ENCODE measurements at places on chromosomes 3 and 15. TPM values are rescaled to one million over a fixed set of nuclear protein-coding genes. Genes with fewer than 3 reads are reported as not detected.

- H3K27ac ChIP-seq = no peak overlapping the region
- no peaks in the 10 kb centered on the region for H3K27me3 ChIP-seq
- DNase-seq = no peak
- no peaks in the 10 kb centered on the region for H3K36me3 ChIP-seq
- no peak overlapping the region for H3K4me3 ChIP-seq
These were observed 280.0 kb downstream of the IGSF11 start for GRCh38 chr3:118754406-118755252.

DNA sequence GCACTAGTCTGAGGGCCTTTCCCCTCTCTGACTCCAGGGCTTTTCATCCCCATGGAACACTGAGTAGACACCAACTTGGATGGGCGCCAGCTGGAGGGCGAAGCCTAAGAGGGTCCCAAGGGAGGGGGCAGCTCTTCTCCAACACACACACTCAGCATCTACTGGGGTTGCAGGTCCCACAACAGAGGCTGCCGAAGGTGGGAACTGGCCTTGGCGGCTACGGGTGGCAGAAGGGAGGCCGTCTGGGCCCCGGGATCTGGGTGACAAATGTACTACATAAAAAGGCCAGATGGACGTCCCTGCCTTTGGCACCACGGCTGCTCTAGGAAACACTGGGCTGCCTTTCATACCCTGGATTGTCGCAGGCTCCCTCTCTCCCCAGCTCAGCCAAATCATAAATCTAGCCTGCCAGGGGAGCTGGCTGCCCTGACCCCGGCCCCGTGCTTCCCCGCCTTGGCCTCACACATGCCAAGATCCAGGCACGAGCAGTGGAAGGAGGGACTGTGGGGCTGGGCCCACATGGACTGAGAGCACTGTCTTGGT is 31.5 kb downstream of the SEMA5B start:
- H3K27me3 ChIP-seq = no peaks in the 10 kb centered on the region
- no peak overlapping the region for H3K27ac ChIP-seq
- H3K4me1 ChIP-seq = no peaks in the 10 kb centered on the region
- no peak for DNase-seq

GRCh38 chr3:57279685-57280084 is 12.8 kb downstream of the ASB14 start:
- H3K4me1 ChIP-seq = no peaks in the 10 kb centered on the region
- no peak for DNase-seq
- no peaks in the 10 kb centered on the region for H3K27me3 ChIP-seq
- H3K36me3 ChIP-seq = peaks cover 4% of the 10 kb centered on the region
- H3K4me3 ChIP-seq = no peak overlapping the region

- H3K27ac ChIP-seq = peak overlapping the region; percentile 56
- DNase-seq = no peak
- H3K27me3 ChIP-seq = no peaks in the 10 kb centered on the region
These were observed 30.2 kb downstream of the FAM174B start for GRCh38 chr15:92625251-92625980.

Gene LIPC
- total RNA-seq = 0.76 TPM

DNA sequence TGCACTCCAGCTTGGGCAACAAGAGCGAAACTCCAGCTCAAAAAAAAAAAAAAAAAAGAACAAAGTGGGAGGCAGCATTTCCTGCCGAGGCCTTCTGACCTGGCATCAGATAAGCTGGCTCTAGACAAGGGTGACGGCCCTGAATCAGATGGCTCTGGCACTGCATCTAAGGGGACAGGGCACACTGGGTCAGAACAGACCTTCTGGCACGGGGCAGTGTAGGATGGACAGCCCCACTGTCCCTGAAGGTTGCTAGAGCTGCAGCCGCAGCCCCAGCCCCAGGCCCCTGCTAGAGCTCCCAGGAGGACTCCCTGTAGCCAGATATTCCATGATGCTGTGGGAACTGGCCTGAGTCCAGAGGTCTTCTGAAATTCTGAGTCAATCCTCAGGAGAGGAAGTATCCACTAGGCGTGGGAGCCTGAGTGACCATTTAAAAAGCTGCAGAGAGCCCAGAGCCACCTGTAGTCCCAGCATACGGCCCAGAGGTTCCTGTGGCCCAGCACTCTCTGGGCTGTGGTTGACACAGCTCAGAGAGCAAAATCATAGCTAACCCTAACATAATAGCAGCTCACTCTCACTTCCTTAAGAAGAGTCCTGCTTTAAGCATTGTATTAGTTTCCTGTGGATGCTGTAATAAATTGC is 69.2 kb upstream of the MFGE8 start:
- no peaks in the 10 kb centered on the region for H3K36me3 ChIP-seq
- DNase-seq = no peak
- H3K4me1 ChIP-seq = no peaks in the 10 kb centered on the region
- H3K4me3 ChIP-seq = no peak overlapping the region
- H3K27me3 ChIP-seq = no peaks in the 10 kb centered on the region
- no peak overlapping the region for H3K27ac ChIP-seq

Gene TF
- 3.5 TPM for total RNA-seq

Gene RBP2
- total RNA-seq = 9.3 TPM

GRCh38 chr15:51191072-51191670 is 96.5 kb upstream of the TNFAIP8L3 start:
- no peaks in the 10 kb centered on the region for H3K27me3 ChIP-seq
- no peaks in the 10 kb centered on the region for H3K36me3 ChIP-seq
- no peak overlapping the region for H3K27ac ChIP-seq
- H3K4me3 ChIP-seq = no peak overlapping the region
- DNase-seq = no peak

DNA sequence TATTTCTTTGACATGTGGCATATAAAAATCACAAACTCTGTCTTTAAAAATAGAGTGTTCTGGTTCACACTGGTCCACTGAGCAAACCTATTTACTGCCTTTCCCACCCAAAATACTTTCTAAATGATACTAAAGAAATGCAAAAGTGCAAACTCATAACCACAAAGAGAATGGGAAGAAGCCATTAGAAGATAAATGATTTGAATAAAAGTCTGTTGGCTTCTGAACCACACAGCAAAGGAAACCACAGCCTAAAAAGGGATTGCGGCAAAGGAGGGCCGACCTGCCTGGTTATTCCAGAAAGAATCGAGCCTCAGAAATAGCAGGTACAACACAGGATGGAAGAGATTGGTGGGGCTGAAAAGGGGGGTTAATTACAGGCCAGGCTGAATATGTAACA is 599.5 kb downstream of the FHIT start:
- no peaks in the 10 kb centered on the region for H3K4me1 ChIP-seq
- no peak overlapping the region for H3K27ac ChIP-seq
- no peaks in the 10 kb centered on the region for H3K27me3 ChIP-seq
- no peaks in the 10 kb centered on the region for H3K36me3 ChIP-seq

GRCh38 chr3:134143828-134144401 is 106.7 kb downstream of the RYK start:
- no peak overlapping the region for H3K4me3 ChIP-seq
- no peak overlapping the region for H3K27ac ChIP-seq
- no peak for DNase-seq
- no peaks in the 10 kb centered on the region for H3K27me3 ChIP-seq

GRCh38 chr3:98991393-98991792 is 89.9 kb upstream of the DCBLD2 start:
- no peaks in the 10 kb centered on the region for H3K27me3 ChIP-seq
- no peaks in the 10 kb centered on the region for H3K36me3 ChIP-seq
- DNase-seq = no peak
- no peak overlapping the region for H3K4me3 ChIP-seq
- no peak overlapping the region for H3K27ac ChIP-seq

DNA sequence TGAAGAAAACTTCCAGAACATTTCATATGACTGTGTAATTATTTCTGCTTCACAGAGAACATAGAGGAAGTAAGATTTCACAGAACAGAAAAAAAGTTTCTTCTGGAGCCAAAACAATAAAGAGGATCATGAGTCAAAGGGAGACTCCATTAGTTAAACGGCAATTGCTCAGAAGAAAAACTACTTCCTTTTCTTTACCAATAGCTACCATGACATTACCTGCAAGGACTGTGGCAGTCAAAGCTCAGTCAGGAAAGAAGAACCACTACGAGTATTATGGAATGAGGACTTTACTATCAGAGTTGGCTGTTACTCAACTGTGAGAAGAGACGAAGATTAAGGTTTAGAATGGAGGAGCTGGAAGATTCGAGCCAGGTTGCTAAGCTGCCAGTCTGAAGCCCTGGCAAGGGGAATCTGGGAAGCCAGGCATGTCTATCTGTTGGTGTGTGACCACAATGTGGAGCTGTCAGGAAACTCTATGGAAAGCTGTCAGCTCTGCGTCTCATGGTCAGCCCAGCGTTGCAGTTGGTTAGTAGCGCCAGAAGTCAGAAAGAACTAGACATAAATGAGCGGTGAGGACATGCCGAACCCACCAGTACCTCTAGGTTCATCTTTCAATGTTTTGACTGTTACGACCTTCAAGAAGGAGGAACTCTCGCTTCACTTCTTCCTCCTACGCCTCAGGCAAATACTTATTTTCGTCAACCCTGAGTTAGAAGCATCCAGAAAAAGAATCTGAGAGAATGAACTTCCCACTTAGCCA is 604.3 kb downstream of the FGF12 start:
- H3K27me3 ChIP-seq = no peaks in the 10 kb centered on the region
- H3K36me3 ChIP-seq = no peaks in the 10 kb centered on the region
- H3K27ac ChIP-seq = no peak overlapping the region
- H3K4me3 ChIP-seq = no peak overlapping the region
- H3K4me1 ChIP-seq = no peaks in the 10 kb centered on the region

Gene SOX14
- not detected for total RNA-seq

GRCh38 chr3:174331095-174331800 is 527.9 kb upstream of the NAALADL2 start:
- peak overlapping the region; percentile 63 for H3K27ac ChIP-seq
- no peaks in the 10 kb centered on the region for H3K4me1 ChIP-seq
- H3K27me3 ChIP-seq = no peaks in the 10 kb centered on the region
- H3K4me3 ChIP-seq = no peak overlapping the region

DNA sequence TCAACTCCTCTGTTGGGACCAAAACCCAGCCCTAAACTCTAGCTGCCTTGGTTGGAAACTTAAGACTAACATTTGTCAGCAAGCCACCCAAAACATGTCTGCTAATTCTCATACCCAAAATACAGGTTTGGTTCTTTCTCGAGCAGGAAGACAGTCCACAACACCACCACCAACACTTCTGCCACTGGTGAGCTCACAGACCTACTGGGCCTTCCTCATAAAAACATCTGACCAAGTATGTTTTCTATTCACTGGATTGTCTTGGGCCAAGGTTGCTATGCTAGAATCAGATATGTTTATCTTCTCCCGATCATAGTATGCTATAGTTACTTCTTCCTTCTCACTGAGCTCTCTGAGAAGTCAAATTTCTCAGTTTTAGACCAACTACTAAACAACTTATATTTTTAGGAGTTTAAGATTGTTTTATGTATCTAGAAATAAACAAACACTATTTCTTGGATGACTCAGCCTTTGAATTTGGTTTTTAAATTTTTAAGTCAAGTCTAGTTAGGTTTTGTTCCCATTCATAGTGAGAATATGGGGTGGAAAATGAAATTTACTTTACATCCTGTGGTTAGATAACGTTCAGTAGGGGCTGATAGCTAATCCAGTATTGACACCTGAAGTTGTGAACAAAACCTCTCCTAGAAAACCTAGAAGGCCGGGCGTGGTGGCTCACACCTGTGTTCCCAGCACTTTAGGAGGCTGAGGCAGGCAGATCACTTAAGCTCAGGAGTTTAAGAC is 360.5 kb downstream of the RSL24D1 start:
- no peaks in the 10 kb centered on the region for H3K4me1 ChIP-seq
- no peak for DNase-seq
- H3K4me3 ChIP-seq = no peak overlapping the region
- H3K27ac ChIP-seq = no peak overlapping the region
- no peaks in the 10 kb centered on the region for H3K27me3 ChIP-seq

DNA sequence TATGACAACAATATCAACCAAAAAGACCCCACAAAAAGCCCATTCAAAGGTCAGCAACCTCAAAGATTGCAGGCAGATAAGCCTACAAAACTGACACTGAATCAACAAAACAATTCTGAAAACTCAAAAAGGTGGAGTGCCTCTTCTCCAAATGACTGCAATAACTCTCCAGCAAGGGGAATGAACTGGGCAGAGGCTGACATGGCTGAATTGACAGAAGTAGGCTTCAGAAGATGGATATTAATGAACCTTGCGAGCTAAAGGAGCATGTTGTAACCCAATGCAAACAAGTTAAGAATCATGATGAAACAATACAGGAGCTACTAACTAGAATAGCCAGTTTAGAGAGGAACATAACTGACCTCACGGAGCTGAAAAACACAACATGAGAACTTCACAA is 20.4 kb upstream of the SLC25A38 start:
- H3K4me3 ChIP-seq = no peak overlapping the region
- peak overlapping the region; percentile 19 for H3K27ac ChIP-seq
- no peaks in the 10 kb centered on the region for H3K27me3 ChIP-seq
- no peaks in the 10 kb centered on the region for H3K36me3 ChIP-seq
- no peak for DNase-seq
- H3K4me1 ChIP-seq = no peaks in the 10 kb centered on the region

- H3K27ac ChIP-seq = no peak overlapping the region
- H3K4me1 ChIP-seq = no peaks in the 10 kb centered on the region
- no peak for DNase-seq
- H3K36me3 ChIP-seq = no peaks in the 10 kb centered on the region
These were observed 261.8 kb upstream of the GOLGA6L4 start for GRCh38 chr15:83973816-83974215.

DNA sequence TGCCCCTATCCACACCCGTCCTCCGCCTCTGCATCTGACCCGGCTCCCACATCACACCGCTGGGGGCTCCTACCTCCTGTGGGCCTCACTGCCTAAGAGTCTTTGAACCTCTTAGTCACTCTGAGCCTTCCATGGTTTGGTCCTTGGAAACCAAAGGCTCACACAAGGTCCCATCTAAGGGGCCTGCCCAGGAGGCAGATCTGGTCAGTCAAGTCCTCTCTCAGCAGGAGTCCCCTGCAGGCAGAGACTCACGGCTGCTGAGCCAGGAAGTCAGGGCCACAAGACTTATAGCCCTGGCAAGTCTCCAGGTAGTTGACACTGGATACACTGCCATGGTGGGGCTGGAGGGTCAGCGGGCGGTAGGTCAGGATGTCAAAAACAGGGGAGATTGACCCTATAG is 31.2 kb upstream of the ALDH1L1 start:
- no peak for DNase-seq
- H3K4me3 ChIP-seq = no peak overlapping the region
- no peaks in the 10 kb centered on the region for H3K36me3 ChIP-seq

GRCh38 chr3:29465836-29466235 is 185.0 kb downstream of the RBMS3 start:
- no peak overlapping the region for H3K4me3 ChIP-seq
- DNase-seq = no peak
- peaks cover 5% of the 10 kb centered on the region for H3K4me1 ChIP-seq
- H3K27me3 ChIP-seq = no peaks in the 10 kb centered on the region
- H3K36me3 ChIP-seq = no peaks in the 10 kb centered on the region
- no peak overlapping the region for H3K27ac ChIP-seq

GRCh38 chr3:64863226-64864212 is 175.7 kb upstream of the ADAMTS9 start:
- no peaks in the 10 kb centered on the region for H3K36me3 ChIP-seq
- DNase-seq = no peak
- H3K27ac ChIP-seq = no peak overlapping the region
- H3K27me3 ChIP-seq = no peaks in the 10 kb centered on the region

All from left lung (tissue), 14 donors.